ENCODE measurements at places on chromosomes 2 and 18.

DNA sequence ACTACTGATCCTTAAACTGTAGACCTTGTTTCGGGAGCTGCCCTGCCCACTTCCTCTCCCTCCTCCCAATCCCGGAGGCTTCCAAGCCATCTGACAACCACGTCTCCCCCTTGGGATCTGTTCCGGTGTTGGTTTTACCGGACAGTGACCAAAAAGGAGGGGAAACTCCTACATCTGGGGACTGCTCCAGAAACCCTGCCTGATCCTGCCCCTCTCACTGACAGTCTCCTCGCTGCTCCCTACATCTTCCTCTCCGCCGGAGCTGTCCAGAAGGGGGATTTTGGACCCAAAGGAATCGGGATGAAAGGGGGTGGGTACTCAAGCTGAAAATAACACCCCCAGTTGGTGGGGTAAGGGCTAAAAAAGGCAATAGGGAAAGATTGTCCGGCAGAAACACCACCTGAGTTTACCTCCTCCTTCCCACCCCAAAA, 1.5 kb downstream of the INO80D start:
- peak; percentile 51 for DNase-seq

GRCh38 chr2:47833516-47833968, 50.6 kb downstream of the MSH6 start:
- DNase-seq = no peak

DNA sequence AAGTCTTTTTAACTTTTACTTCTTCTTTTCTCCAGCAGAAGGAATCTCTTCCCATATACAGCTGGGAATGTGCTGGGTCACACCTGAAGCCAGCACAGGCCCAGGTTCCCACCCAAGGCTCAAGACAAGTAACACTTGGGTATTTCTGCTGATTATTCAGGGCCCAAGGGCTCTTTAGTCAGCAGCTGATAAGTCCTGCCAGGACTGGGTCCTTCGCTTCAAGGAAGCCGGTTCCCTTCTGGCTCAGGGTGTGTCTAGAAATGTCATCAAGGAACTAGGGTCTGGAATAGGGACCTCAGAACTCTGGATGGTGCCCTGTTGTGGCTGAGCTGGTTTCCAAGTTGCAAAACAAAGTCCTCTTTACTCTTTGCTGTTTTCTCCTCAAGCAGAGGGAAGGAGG, 27.0 kb upstream of the SERPINB2 start:
- no peak for DNase-seq

- DNase-seq = peak; percentile 29
These were observed 15.9 kb downstream of the SMAD7 start for GRCh38 chr18:48934723-48935432.

- no peak for DNase-seq
These were observed 10.8 kb upstream of the COX7A2L start for GRCh38 chr2:42371611-42372473.

GRCh38 chr2:60549238-60549927, 4.1 kb downstream of the BCL11A start:
- no peak for DNase-seq

- no peak for DNase-seq
These were observed 864.3 kb upstream of the SOX11 start for GRCh38 chr2:4827836-4828235.

Measured in midbrain (tissue), 1 donor.